ENCODE measurements at places on chromosomes 12 and 14.

DNA sequence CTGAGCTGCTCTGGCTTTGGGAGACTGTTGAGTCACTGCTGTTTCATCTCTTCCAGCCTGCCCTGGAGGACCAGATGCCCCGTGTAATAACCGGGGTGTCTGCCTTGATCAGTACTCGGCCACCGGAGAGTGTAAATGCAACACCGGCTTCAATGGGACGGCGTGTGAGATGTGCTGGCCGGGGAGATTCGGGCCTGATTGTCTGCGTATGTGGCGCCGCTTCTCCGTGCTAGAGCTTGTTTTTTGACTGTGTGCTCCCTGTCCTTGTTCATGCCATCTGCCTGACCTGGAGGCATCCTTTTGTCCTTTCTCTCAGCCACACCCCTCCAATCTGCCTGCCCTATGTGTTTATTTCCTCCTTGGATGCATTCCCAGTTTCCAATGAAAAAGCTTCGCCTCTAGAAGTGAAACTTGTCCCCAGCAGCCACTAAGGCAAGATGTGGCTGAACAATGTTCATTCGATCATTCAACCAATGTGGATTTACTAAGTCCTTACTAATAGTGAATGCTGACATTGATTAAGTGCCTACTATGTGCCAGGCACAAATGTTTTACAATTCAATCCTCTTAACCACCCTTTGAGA, 98.6 kb downstream of the NT5DC3 start:
- no peak for DNase-seq

- DNase-seq: no peak
These were observed 209.6 kb upstream of the RTL1 start for GRCh38 chr14:101113108-101113612.

- DNase-seq: no peak
These were observed 38.3 kb downstream of the SLC6A15 start for GRCh38 chr12:84874125-84874824.

- DNase-seq: no peak
These were observed 44.0 kb upstream of the CEP83 start for GRCh38 chr12:94503619-94504018.

- no peak for DNase-seq
These were observed 59.6 kb upstream of the GALNT9 start for GRCh38 chr12:132389026-132389425.

GRCh38 chr14:50910495-50911420, 33.5 kb downstream of the PYGL start:
- DNase-seq: no peak

GRCh38 chr12:110135806-110136205, 11.6 kb downstream of the IFT81 start:
- DNase-seq: no peak

DNA sequence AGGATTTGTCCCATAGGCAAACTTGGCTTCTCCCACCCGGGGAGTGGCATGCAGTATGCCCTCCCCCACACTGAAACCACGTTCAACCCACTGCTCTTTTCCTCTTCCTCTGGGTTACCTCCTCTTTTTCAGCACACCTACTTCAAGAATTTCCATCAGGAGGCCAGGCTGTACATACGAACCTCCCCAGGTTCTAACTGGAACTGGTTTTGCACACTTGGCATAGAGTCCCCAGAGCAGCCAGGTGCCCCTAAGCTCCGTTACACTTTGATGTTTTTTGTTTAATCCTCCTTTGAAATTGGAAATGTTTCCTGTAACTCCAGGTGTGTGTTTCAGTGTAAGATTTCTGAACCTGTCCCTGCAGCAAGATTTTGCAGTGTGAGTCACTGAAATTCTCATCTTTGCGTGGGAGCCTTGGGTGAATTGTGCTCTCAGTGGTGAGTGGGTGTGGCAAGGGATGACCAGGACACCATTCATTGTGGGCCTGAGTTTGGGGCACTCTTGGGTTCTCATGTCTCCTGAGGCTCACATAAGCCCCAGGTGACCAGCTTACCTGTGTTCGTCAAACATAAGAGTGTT, 18.2 kb downstream of the CD9 start:
- no peak for DNase-seq

- no peak for DNase-seq
These were observed 93.7 kb downstream of the RMST start for GRCh38 chr12:97556302-97556779.

GRCh38 chr14:81221579-81222102, 882 bp upstream of the GTF2A1 start:
- DNase-seq: no peak

DNA sequence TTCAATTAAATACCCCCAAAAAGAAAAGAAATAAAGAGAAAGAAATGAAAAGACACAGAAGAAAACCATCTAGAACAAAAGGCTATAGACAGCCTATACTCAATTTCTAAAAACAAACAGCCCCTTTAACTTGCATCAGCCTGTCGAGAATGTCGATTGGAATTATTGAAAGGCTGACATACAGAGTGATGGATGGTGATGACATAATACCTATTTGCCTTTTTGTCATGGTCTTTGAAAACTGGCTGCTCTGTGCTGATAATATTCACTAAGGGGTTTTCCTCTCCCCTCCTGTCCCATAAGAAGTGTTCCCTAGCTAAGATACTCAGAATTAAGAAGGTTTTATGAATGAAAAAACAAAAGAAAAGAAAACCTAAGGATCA, 393.7 kb downstream of the SOX5 start:
- DNase-seq: no peak

GRCh38 chr12:32217354-32218310, 111.0 kb downstream of the BICD1 start:
- DNase-seq: no peak

DNA sequence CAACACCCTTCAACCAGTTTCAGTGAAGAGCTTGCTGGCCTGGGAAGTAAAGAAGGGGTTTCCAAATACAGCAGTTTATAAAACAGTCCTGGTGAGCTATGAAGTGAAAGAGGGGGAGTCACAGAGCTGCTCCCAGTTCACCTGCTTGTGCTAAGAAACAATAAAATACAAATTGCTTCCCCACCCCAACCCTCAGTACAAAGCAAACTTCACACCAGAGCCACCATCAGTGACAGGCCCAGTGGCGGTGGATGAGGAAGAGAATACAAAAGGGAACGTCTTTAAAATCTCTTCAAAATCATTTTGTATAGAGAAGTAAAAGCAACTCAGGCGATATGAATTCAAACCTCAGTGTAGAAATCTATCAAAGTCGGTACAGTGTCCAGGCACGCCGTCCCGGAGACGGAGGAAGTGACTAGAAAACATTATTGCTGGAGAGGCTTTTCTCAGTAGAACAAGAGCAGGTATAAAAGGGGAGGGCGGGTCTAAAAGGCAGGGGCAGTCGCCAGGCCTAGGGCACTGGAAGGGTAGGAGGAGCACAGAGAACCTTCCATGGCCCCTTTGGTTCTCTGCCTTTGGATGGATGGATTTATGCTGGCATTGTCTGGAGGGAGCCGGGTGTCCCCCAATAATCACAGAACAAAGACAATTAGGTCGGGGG, 10.5 kb upstream of the RPLP0 start:
- DNase-seq: no peak

DNA sequence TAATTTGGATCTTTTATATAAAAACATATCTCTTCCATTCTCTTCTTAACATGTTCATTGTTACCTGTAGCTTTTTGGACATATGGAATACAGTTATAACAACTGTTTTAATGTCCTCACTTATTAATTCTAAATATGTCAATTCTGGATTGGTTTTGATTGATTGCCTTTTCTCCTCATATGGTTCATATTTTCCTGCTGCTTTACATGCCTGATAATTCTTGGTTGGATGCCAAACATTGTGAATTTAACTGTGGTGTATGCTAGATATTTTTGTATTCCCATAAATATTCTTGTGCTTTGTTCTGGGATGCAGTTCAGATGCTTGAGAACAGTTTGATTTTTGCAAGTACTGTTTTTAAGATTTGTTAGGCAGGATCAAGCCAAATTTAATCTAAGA, 10.8 kb downstream of the C14orf132 start:
- no peak for DNase-seq

GRCh38 chr14:29630566-29631160, 297.0 kb downstream of the PRKD1 start:
- DNase-seq: no peak

GRCh38 chr14:104957146-104958113, 20.7 kb downstream of the AHNAK2 start:
- no peak for DNase-seq

GRCh38 chr14:74358176-74358829, 10.0 kb downstream of the VRTN start:
- DNase-seq: no peak

- DNase-seq: no peak
These were observed 234.7 kb upstream of the TBX3 start for GRCh38 chr12:114918535-114919233.
